ENCODE measurements at places on chromosomes 13 and 19. TPM values are rescaled to one million over a fixed set of nuclear protein-coding genes. Genes with fewer than 3 reads are reported as not detected.
A peak's percentile ranks its signal among the peaks of the same experiment; 100 is the strongest.

NCR1 gene
- not detected for total RNA-seq

- DNase-seq, result no peak
These were observed 16.6 kb upstream of the LRCH1 start for GRCh38 chr13:46536341-46536740.

GRCh38 chr19:39506944-39507714 lies 7.8 kb upstream of the SELENOV start:
- peak; percentile 54 for DNase-seq

DNA sequence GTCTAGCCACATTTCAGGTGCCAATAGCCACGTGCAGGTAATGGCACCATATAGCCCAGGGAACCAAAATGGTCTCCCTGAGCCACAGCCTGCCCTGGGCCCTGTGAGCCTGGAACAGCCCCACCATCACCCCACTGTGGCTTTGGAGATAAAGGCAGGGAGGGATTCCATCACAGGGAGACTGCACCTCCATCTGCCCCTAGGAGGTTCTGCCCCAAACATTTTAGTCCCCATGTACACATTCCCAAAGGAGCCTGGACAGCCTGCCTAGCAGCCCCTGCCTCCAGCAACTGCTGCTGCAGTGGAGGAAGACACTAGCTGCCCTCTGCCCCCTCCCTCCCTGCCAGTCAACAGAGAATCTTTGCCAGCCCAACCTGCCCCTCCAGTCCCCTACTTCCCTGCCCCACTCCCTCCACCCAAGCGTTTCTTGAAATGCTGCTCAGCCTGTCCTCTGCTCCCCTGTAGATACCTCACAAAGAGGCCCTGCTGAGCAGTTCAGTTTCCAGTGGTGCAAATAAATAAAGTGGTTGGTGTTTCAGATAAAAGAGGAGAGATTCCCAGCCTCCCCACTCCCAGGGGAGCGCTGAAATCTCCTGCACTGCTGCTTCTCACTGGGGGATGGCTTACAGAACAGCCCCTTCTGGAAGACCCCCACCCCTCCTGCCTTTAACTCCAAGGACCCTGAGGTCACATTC lies 921.8 kb downstream of the UQCRFS1 start:
- no peak for DNase-seq

DNA sequence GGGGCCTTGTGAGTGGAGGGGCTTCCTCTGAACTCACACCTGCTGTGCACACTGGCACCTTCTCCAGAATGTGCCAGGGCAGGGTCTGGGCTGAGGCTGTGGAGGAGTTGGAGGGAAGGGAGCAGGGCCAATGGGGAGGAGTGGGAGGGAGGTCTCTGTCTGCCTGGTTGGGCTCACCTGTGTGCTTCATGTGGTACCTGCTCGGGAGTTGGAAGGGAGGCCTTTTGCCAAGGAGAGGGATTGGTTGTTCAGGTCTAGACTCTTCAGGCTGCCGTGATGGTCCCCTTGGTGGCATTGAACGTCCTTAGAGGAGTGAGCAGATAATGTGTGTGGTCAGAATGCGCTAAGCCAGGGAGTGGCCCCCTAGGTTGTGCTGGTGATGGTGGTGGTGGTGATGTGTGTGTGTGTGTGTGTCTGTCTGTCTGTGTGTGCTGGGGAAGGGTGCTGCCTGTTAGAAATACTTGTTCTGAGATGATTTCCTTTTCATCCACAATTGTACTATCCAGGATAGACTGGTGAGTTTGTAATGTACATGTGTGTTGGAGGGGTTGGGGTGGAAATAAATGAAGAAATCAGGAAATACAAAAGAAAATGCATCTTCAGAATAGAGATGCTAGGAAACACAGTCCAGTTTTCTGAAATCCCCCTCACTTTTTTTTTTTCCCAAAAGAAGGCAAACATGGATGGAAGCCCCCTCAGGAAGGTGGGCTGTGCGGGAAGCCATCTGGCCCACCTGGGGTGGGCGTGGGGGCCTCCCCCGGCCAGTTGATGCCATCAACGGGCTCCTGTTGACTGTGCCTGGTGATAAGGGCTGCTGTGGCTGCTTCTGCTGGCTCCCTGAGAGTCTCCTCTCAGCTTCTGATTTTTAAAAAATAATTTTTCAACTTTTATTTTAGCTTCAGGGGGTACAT lies 140.5 kb upstream of the ZNF536 start:
- DNase-seq, result no peak
